Lung microvascular endothelial cell (primary cell): ENCODE measurements at places on chromosomes 13 and 19. TPM values are rescaled to one million over a fixed set of nuclear protein-coding genes. Genes with fewer than 3 reads are reported as not detected.

DNA sequence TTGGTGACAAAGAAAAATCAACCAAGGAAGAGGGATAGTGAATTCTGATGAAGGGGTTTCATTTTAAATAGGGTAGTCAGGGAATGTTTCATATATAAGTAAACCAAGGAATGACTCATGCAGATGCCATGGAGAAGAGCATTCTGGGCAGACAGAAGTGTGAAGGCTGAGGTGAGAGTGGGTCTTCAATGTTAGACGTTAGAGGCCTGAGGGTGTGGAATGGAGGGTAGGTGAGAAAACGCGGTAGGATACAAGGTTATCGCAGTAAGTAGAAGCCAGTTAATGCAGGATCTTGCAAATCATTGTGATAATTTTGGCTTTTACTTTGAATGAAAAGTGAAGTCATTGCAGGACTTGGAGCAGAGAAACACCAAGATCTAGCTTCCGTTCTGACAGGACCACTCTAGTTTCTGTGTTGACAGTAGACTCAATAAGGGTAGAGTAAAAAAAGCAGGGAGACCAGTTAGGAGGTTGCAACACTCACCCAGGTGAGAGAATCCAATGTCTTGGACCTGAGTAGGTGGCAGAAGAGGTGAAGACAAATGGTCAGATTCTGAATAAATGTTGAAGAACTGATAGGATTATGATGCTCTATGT is 225.2 kb upstream of the TMTC4 start:
- no peak for DNase-seq

GRCh38 chr13:111958612-111959395 is 108.1 kb upstream of the SOX1 start:
- DNase-seq: no peak

DNA sequence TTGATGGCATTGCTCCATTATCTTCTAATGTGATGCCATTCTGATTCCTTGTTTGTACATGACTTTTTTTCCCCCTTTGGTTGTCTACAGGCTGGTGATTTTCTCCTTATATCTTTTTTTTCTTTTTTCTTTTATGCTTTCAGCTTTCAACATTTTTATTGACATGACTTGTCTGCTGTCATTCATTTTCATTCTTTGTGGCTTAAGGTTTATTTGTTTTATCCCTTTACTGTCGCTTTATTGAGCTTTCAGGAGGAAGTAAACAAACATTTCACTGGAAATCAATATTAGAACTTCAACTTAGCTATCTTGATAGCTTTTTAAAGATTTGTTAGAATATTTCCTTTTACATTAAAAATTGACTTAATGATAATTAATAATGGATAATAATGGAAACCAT is 9.7 kb downstream of the ITM2B start:
- DNase-seq: no peak

DNA sequence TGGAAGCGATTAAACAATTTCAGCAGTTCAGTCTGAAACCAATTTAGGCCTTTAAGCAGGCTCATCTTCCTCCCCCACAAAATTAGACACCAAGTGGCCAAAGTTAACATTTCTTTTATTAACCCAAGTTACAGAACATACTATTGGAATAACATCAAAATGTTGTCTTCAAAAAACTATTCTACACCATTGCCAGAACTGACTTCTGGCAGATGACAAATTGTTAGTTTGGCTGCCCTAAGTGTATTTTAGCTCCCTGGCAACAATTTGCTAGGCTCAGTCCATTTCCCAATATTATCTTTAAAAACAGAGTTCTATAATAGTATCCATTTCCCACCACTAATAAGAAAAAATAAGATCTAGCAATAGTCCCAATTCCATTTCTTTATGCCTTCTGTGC is 107.8 kb downstream of the SGCG start:
- no peak for DNase-seq

- DNase-seq: no peak
These were observed 569.9 kb downstream of the MYO16 start for GRCh38 chr13:109199280-109199679.

DNA sequence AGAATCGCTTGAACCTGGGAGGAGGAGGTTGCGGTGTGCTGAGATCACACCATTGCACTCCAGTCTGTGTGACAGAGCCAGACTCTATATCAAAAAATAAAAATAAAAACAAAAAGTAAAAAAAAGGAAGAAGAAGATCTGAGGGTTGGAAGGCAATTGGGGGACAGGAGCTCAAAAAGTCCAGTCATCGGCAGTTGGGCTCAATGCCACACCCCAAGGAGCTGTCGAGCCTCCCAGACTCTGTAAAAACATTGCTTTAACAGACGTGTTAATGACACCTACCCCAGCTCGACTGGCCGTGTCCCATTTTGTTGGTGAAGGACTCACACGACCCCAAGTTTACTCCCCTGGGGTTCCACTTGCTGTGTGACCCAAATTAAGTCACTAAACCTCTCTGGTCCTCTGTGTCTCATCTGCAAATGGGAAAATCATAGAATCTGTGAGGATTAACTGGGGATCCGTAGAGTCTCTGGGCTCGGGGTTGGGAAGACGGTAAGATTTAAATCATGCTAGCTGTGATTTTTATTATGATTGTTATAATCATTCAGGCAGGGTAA is 7.0 kb downstream of the GNA15 start:
- no peak for DNase-seq

GRCh38 chr19:9839415-9839814 is 4.3 kb downstream of the PIN1 start:
- no peak for DNase-seq

GRCh38 chr13:111210544-111211469 is 95.7 kb downstream of the ARHGEF7 start:
- DNase-seq: peak; percentile 43

GRCh38 chr13:111948281-111948680 is 118.7 kb upstream of the SOX1 start:
- no peak for DNase-seq

- no peak for DNase-seq
These were observed 2.1 kb downstream of the CCDC106 start for GRCh38 chr19:55650126-55650557.

- no peak for DNase-seq
These were observed 126.1 kb downstream of the KDM4B start for GRCh38 chr19:5094768-5095567.

- DNase-seq: no peak
These were observed 49.8 kb upstream of the TDRD3 start for GRCh38 chr13:60347174-60347573.

DNA sequence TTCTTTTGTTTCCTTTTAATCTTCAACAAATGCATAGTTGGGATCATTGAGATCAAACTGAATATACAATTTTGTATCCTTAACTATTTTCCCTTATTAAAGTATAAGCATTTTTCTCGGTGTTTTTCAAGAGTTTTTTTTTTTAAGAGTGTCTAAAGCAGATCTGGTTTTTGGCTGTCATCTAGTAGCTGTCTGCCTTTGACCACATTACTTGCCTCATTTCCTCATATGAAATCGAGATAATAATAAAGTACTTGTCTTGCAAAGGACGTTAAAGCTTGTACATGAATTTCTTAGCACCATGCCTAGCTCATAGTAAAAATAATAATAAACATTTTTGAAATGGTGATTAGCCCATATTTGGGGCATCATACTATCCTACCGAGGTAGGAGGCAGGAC is 121.2 kb downstream of the PDS5B start:
- no peak for DNase-seq

DNA sequence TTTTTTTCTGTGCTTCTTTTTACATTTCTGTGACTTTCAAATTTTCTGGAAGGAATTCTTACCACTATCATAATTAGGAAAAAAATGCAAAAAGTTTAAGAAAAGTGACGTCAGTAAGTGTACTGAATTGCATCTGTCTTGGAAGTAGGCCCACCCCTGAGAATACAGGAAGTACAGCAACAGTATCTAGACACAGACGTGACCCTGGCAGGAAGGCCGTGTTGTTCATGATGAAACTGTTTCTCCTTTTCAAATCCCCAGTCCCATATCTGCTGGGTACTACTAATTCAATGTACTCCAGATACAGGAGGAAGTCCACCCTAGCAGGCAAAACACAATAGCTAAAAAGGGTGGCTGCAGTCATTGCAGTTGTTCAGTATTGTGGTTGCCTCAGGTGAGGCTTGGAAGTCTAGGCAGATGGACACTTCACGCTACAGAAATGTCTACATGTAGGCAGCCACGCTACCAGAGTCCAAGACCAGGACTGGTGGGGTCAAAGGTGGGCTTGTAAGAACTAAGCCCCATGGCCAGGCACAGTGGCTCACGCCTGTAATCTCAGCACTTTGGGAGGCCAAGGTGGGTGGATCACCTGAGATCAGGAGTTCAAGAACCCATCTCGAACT is 49.6 kb upstream of the MED4 start:
- peak; percentile 61 for DNase-seq

- no peak for DNase-seq
These were observed 78.9 kb downstream of the ANKRD10 start for GRCh38 chr13:110835721-110836604.

GRCh38 chr13:49956131-49956530 is 20.0 kb upstream of the SPRYD7 start:
- no peak for DNase-seq

DNA sequence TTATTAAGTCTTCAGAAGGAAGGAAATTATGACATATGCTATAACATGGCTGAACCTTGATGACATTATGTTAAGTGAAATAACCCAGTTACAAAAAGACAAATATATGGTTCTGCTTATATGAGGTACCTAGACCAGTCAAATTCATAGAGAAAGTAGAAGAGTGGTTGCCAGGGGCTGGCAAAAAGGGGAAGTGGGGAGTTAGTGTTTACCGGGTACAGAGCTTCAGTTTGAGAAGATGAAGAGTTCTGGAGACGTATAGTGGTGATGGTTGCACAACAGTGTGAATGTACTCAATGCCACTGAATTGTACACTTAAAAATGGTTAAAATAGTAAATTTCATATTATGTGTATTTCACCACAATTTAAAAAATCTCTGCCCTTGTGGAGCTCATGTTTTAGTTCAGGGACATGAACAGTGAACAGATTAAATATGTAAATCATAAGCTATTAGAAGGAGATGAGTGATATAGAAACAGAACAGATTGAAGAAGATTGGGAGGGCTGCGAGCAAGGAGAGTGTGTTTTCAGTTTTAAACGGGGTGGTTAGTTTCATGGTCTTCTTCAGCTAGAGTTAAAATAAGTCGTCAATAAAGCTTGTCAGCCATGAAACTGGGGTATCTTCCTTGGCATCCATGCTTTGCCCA is 355.2 kb downstream of the KCNRG start:
- no peak for DNase-seq

DNA sequence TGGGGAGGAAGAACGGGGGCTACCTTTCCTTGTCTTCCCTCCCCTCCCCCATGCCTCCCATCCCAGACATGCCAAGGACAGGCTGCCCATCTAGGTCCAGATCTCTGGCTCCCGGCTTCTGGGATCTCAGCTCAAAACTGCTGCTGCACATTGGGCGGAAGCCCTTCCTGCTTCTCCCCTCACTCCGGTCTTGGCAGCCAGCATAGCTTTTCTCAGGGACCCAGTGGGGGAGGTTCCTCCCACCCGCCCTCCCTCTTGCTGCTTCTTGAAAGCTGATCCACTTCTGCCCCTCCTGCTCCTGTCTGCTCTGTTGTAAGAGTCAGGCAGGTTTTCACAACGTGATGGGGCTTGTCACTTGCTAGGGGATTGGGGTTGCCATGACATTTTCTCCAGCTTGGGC is 21.7 kb upstream of the RNF17 start:
- no peak for DNase-seq

The BBC3 gene
- 16.5 and 21.4 TPM in 2 replicates for total RNA-seq

The SIGLEC10 gene
- total RNA-seq: not detected in 2 replicates

The C1QTNF9B gene
- not detected in 2 replicates for total RNA-seq

The XRCC1 gene
- total RNA-seq: 10.7 and 14.6 TPM in 2 replicates

The RFX2 gene
- 1.3 and 2.4 TPM in 2 replicates for total RNA-seq

The ZFP82 gene
- total RNA-seq: 2.2 and 4.8 TPM in 2 replicates
